Posterior vena cava (tissue), 2 donors: ENCODE measurements at places on chromosomes 3 and 15. TPM values are rescaled to one million over a fixed set of nuclear protein-coding genes. Genes with fewer than 3 reads are reported as not detected.

DNA sequence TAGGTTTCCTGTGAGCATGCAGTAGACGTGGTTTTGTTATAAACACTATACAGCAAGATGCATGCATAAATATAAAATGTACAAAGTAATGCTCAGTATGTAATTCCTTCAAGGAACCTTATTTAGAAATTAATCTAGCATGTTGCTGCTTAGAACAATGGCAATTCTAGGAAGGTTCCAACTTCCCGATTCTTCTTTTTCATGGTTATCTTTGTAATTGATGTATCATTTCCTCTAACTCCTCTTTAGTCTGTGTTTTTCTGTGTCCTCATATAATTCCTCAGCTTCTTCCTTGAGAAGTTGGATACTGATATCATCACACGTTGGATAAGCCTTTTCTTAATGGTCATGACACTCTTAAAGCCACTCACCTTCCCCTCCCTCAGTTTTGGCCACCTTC is 3.5 kb downstream of the TSEN2 start:
- DNase-seq: no peak

DNA sequence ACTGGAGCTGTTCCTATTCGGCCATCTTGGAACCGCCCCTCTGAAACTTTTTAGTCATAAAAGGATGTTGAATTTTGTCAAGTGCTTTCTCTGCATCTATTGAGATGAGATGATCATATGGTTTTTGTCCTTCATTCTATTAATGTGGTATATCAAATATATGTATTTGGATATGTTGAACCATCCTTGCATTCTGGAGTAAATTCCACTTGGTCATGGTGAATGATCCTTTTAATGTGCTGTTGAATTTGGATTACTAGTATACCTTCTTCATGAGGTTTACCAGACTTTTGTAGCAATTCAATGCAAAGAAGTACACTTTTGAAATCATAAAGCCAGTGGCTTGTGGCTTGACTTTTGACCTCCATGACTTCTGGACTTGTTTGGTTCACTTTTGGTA is 33.4 kb upstream of the XRN1 start:
- no peak for DNase-seq

- DNase-seq: no peak
These were observed 725.3 kb downstream of the TUSC7 start for GRCh38 chr3:117434661-117435412.

DNA sequence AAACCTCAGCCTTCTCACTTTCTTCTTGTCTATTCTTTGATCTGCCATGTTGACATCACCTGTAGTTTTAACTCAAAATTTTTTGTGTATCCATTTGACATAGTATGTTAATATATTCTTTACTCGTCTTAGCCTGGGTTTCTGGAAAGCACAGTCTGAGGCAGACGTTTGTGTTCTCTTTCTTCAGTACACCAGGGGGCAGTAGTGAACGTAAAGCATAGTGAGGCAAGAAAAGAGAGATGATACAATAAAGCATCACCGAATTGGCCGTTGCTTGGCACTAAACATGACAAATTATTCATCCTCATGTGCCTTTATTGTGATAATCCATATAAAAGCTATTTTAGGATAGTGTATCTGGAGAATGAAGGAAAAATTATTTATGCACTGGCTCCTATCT is 141.0 kb upstream of the MYRIP start:
- no peak for DNase-seq

DNA sequence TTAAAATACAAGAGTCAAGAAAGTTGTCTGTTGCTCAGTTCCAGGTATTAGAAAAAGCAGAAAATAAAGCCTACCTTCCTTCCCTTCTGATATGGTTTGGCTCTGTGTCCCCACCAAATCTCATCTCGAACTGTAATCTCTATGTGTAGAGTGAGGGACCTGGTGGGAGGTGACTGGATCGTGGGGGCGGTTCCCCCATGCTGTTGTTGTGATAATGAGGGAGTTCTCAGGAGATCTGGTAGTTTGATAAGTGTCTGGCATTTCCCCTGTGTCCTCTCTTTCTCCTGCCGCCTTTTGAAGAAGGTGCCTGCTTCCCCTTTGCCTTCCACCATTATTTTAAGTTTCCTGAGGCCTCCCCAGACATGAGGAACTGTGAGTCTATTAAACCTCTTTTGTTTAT is 288.8 kb upstream of the LMCD1 start:
- DNase-seq: no peak

GRCh38 chr15:93270937-93271467 is 182.0 kb upstream of the RGMA start:
- DNase-seq: no peak

DNAJA4 gene
- total RNA-seq: 56.4 TPM

- no peak for DNase-seq
These were observed 14.9 kb downstream of the EIF2AK4 start for GRCh38 chr15:39948817-39949216.

- no peak for DNase-seq
These were observed 335.1 kb upstream of the RGMA start for GRCh38 chr15:93424131-93424530.

GRCh38 chr15:89642106-89642505 is 13.2 kb downstream of the KIF7 start:
- no peak for DNase-seq

AP3B2 gene
- 1.4 TPM for total RNA-seq

SLC49A4 gene
- 7.5 TPM for total RNA-seq

TRIM59 gene
- 2.4 TPM for total RNA-seq
